ENCODE measurements at places on chromosomes 7 and 10. TPM values are rescaled to one million over a fixed set of nuclear protein-coding genes. Genes with fewer than 3 reads are reported as not detected.

- DNase-seq, result peak; percentile 41
- peaks cover 8% of the 10 kb centered on the region for H3K4me1 ChIP-seq
- no peaks in the 10 kb centered on the region for H3K27me3 ChIP-seq
- no peaks in the 10 kb centered on the region for H3K36me3 ChIP-seq
- H3K27ac ChIP-seq, result peak overlapping the region; percentile 70
- H3K4me3 ChIP-seq, result peak overlapping the region; percentile 91
Measured at GRCh38 chr10:132306864-132307751, 642 bp downstream of the STK32C start.

DNA sequence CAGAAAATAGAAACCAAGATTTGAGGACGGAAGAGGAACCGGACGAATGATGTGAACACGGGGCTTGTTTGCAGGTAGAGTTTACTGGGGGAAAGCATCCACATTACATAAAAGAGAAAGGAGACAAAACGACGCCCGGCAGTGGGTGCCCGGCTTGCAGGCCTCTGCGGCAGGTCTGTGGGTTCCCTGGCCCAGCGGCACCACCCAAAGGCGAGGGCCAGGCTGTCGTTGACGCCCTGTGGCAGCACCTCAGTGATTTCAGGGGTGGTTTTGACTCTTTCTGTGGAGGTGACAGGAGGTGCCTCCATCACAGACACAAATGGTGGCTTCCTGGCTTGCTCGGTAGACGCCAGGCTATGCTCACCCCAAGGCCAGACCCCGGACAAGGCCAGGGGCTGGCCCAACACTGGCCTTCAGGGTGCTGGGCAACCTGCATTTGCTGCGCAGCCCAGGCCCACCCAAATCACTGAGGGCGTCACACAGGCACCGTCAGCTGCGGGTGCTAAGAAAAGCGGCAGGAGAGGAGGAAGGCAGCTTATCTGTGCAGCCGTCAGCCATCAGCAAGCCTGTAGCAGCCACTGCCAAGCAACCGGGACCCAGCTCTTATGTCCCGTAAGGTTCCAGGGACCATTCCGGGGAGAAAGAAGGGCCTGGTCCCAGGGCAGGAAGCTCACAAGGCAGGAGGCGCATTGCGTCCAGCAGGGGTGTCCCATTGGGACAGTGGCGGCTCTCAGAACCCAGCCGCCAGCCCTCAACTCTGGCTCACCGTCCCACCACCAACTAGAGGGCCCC, 230.3 kb downstream of the PTPRN2 start:
- H3K36me3 ChIP-seq, result peaks cover 2% of the 10 kb centered on the region
- H3K27me3 ChIP-seq, result peaks cover 13% of the 10 kb centered on the region
- H3K4me3 ChIP-seq, result no peak overlapping the region
- no peaks in the 10 kb centered on the region for H3K4me1 ChIP-seq

- DNase-seq, result no peak
- H3K27me3 ChIP-seq, result no peaks in the 10 kb centered on the region
- no peaks in the 10 kb centered on the region for H3K4me1 ChIP-seq
- H3K36me3 ChIP-seq, result peaks cover 39% of the 10 kb centered on the region
- H3K4me3 ChIP-seq, result no peak overlapping the region
Measured at GRCh38 chr7:72754312-72754711, 73.7 kb downstream of the TYW1B start.

DNA sequence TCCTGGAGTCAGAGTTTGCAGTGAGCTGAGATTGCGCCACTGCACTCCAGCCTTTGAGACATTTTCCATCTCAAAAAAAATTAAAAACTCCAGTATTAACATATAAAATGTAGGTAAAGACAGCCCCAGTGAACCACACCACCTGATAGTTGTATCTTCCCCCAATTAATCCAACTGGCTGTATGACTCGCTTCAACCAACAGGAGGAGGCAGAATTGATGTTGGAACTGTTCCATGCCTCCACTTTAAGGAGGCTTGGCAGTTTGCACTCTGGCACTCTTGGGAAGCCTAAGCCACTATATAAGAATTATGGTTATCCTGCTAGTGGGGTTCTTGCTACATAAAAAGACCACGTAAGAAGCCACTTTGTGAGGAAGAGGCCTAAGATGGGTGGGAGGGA, 72.7 kb downstream of the STK17A start:
- H3K27me3 ChIP-seq, result no peaks in the 10 kb centered on the region
- no peak overlapping the region for H3K4me3 ChIP-seq
- DNase-seq, result no peak
- H3K36me3 ChIP-seq, result peaks cover 65% of the 10 kb centered on the region
- H3K4me1 ChIP-seq, result peaks cover 77% of the 10 kb centered on the region

DNA sequence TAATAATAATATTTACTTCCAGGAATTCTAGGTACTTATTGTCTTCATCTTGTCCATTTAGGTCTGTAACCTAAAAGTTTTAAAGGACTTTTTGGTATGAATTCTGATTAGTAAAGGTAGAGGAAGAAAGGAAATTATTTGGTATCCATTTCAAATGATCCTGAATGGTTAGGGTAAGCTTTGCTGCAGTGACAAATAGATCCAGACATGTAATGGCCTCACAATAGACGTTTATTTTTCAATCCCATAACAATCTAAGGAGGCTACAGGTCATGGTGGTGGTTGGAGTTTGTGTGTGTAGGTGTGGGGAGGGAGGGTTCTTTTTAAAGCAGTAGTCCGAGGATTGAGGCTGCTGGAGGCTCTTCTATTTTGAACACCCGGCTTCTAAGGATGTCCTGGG, 5.3 kb downstream of the FBH1 start:
- H3K27me3 ChIP-seq, result no peaks in the 10 kb centered on the region
- H3K36me3 ChIP-seq, result peaks cover 58% of the 10 kb centered on the region
- no peak overlapping the region for H3K4me3 ChIP-seq
- H3K27ac ChIP-seq, result peak overlapping the region; percentile 10
- no peak for DNase-seq

- DNase-seq, result no peak
- no peaks in the 10 kb centered on the region for H3K4me1 ChIP-seq
- H3K4me3 ChIP-seq, result no peak overlapping the region
- H3K36me3 ChIP-seq, result no peaks in the 10 kb centered on the region
Measured at GRCh38 chr7:79063019-79063698, 390.3 kb downstream of the MAGI2 start.

Gene FAM25A
- not detected for total RNA-seq

Data from activated naive CD8-positive, alpha-beta T cell treated with anti-CD3 and anti-CD28 coated beads for 36 hours (primary cell).